Stimulated activated CD8-positive, alpha-beta memory T cell treated with anti-CD3 and anti-CD28 coated beads, Interleukin-4, amount 100 ng/mL, for 1 hour (primary cell): ENCODE measurements at places on chromosomes 6 and 20.

DNA sequence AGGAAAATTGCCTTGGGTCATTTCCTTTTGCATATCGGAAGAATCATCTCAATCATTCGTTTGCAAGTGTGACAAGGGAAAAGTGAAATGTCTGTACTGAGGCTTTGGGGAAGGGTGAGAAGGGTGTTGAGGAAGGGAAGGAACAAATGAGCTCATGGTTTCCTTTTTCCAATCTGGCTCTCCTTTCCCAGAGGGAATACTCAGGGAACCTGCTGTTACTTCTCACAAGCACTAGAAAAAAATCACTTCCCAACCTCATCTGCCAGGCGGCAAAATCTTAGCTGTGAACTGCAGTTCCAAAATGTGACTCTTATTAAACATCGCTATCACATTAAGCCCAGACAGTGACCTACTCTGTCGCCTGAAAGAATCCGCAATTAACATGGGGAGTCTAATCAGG is 258.1 kb downstream of the ZNF217 start:
- no peak for DNase-seq

DNA sequence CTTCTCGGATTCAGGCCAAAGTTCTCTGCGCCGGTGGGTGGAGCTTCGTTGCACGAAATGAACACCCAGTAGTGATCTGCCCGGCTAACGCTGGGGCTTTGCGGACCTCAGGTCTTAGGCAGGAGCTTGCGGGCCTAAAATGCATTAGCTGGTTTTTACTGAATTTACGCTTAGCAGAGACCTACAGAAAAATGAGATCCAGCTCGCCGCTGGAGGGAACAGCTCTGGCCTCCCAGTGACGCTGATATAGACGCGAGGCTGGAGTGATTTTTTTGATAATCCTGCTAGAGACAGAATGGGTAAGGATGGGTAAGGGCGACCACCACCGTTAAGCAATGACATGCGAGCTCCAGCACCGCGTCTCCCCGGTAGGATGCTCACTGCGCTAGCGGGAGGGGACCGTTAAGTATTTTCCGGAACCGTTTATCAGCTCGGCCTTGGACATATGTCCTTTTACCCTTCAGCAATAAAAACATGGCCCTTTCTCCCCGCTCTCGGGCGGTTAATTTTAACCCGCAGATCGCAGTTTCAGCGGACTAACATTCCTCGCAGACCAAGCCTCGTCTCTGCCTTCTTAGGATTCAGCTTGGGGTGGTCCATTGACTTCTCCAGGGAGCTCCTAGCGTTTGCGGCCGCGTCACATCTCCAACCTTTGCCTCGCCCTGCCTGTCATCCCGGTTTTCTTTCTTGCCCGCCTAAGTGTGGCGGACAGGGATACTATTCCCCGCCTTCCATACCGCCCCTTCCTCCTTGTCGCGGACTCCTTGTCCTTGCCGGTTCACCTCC is 109.3 kb downstream of the GPX5 start:
- no peak for DNase-seq

GRCh38 chr6:40705354-40705753 is 118.2 kb upstream of the LRFN2 start:
- DNase-seq = no peak

GRCh38 chr6:111119571-111120329 is 32.4 kb downstream of the SLC16A10 start:
- DNase-seq = no peak

DNA sequence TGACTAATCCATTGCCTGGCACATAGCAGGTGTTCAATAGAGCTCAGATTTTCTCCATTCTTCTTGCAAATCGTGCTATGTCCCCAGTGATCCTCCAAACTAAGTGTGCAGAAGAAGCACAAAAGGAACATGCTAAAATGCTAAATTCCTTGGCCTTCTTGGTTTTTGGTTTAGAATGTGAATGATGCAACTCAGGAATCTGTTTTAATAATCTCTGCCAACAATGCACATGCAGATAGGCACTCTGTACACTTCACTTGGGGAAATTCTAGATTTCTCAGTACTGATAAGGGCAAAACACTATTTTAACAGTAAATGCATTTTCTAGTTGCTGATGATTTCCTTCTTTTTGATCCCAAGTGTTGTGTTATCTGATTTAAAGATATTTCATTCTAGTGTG is 35.2 kb downstream of the SLC22A1 start:
- no peak for DNase-seq

DNA sequence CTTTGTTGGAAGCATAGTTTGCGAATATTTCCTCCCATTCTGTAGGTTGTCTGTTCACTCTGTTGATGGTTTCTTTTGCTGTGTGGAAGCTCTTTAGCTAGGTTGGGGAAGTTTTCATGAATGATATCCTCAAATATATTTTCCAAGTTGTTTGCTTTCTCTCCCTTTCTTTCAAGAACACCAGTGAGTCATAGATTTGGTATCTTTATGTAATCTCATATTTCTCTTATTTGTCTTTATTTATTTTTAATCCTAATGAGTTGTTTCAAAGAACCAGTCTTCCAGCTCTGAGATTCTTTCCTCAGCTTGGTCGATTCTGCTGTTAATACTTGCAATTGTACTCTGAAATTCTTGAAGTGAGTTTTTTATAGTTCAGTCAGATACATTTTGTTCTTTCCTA is 628.0 kb upstream of the ID4 start:
- no peak for DNase-seq

DNA sequence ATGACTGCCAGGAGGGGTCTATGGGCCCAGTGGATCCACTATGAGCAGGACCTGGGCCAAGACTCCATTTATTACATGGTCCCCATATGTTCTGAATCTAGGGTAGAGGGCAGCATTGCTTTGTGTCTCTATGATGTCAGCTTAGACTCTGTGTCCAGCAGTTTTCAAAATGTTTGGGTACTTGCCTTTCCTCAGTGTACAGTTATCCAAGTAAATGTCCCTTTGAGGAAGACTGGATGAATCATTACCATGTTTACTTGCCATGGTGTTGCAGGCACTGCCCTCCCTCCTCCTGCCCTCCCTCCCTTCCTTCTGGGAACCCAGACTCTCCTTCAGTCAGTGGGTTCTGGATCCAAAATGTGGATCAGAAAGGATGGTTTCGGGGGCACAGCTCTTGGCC is 108.6 kb downstream of the NRN1 start:
- DNase-seq = no peak

DNA sequence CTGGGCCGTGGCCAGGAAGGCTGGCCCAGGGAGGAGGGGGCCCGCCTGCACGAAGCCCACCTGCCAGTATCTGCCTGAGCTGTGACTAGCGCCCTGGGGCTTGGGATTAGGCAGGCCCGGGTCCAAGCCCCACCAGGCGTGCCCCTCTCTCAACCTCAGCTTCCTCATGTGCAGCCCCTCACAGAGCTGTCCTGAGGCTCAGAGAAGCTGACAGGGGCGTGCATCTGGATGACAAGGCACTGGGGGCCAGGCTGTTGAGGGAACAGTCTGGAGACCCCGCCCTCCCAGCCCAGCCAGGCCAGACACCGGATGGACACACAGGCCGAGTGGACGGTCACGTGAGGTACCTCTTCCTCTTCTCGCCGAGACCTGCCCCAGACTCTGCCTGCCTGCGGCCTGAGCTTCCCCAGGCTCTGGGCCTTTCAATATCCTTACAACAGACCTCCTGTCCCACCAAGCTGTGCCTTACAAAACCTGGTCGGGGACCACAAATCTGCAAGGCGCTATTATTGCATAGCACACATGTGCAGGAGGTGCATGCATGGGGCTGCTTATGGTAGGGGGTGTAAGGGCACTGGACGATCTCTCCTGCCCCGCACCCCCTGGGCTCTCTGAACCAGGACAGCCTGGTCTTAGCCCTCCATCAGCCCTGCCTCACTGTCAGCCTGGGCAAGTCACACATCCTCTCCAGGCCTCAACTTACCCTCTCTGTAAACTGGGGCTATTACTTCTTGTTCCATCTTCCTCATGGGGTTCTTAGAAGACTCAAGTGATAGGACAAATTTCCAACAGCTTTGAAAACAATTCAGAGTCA is 20.0 kb downstream of the NOL4L start:
- no peak for DNase-seq

DNA sequence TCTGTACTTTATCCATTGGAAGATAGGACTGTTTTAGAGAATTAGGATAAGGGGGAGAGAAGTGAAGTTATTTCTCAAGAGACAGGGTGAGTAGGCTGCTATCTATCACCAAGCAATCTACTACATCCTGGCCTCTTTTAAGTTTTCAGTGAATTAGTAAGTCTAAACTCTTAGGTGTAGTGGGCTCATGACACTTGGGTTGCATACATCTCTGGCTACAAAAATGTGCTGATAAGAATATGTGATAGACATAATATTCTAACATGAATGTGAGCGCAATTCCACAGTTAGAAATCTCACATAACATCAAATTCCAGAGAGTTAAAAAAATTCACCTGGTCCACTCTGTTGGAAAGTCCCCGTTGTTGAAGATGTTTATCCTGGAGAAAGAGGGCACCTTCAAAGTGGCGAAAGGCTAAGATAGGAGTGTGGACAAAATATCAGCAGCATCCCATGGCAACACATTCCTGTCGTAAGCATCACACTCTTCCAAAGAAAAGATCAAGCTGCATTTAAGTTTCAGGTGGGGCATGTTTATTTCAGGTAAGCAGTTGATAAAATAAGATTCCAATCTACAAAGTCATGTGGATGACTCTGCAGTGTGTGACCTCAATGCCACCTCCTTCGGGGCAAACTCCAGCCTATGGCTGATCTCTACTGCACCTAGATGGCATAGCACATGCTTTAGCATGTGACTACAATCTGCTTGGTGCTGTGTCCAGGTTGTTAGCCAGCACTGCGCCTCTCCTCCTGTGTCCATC is 111.7 kb upstream of the NEDD9 start:
- no peak for DNase-seq

DNA sequence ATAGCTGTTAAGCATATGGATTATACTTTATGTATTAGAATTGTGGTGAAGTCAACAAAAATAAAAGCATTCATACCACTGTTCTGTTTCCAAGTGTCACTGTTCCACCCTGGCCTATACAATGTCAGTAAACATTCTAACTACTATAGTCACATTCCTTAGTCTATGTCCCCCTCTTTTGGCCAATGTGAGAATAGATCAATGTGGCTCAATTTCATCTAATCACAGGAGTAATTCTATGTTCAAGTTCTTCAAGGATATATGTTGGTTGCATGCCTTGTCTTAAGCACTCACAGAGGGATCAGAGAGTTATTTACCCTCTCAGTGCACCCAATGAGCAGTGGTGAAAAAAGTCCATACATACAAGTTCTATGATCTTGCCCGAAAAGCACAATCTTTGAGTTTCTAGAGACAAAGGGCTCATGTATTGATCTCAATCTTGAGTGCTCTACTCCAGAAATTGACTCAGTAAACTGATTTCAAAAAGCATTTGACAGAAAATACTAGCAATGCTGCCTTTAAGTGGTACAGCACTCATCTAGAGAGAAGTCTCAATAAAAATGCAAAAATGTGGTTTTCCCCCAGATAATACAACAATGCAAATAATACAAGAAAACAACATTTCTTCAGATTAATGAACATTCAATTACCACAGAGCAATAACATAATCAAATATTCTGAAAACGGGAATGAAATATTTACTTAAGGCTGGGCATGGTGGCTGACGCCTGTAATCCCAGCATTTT is 16.5 kb downstream of the SMLR1 start:
- DNase-seq = no peak

- no peak for DNase-seq
Measured at GRCh38 chr6:7773914-7774313, 48.0 kb downstream of the BMP6 start.

DNA sequence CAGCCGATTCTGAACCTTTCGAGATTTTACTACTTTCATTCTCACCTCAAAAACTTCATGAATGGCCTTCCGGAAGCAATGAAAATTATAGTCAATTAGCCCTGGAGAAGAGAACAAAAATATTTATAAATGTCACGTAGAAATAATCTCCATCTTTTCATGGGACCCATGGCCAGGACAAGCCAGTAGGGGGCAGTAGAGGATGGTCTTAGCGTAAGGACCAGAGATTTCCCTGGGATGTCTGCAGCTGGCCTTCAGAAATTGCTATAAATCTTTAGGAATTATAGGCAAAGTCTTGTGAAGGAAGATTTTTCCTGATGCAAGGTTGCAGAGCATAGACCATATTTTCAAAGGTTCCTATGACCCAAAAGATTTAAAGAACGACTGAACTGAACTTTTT is 15.6 kb upstream of the UBE2J1 start:
- DNase-seq = peak; percentile 34

GRCh38 chr6:146990284-146990683 is 213.9 kb upstream of the STXBP5 start:
- no peak for DNase-seq

DNA sequence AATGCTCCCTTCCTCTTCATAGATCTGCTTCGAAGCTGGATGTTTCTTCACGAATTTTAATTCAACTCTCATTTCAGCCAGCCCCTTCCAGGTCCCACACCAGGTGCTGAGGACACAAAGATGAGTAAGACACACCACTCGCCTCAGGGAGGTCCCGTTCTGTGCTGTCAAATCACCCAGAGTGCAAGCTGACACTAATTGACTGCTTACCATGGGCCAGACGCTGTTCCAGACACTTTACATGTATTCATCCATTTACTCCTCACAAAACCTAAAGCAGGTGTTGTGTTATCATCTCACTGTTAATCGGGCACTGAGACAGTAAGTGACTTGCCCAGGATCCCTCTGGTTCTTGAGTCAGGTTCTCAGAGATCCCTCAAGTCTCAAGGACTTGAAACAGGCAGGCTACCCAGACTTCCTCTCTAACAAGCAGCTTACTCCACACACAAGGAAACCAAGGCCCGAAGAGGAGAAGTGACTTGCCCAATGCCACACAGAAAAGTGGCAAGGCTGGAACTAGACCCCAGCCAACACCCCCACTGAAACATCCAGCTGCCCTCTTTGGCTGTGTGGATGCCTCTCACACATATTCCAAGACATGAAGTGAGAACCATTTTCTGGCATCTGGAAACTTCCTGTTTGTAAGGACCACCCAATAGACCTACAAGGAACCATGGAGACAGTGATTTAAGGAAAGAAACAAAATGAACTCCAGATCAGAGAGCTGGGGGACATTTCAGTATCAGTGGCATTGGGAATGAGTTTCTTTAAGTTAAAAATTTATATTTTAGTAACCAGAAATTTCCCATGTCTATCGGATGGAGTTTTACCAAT is 174.5 kb downstream of the CDC5L start:
- DNase-seq = no peak

DNA sequence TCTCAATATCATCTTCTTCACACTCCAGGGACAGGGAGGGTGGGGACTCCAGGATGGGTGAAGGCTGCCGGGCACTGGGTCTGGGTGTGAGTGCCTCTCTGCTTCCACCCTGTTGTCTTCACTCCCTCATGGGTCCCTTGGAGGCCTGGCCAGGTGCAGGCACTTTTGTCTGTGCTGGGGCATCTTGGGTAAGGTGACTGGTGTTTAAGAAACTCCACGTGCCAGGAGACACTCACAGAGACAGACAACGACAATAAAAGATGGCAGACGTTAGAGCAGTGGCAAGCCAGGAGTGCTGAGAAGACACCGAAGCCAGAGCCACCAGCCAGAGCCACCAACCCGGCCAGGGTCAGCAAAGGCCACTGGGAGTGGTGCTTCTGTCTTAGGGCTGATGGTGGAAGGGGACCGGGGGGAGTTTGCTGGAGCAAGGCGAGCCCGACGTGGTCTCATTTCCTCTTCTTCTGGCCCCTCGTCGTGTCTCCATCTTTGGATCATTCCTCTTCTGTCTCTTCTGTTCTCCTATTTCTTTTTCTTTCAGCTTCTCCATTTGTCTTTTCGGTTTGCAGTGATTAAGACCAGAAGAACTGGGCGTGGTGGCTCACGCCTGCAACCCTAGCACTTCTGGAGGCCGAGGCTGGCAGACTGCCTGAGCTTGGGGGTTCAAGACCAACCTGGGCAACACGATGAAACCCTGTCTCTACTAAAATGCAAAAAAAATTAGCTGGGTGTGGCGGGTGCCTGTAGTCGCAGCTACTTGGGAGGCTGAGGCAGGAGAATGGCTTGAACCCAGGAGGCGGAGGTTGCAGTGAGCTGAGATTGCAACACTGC is 90.8 kb downstream of the RAMACL start:
- DNase-seq = no peak
